Esophagus squamous epithelium (tissue), 5 donors: ENCODE measurements at places on chromosomes 5 and 9.
A peak's percentile ranks its signal among the peaks of the same experiment; 100 is the strongest.

- no peak overlapping the region for H3K4me3 ChIP-seq
- H3K27ac ChIP-seq: no peak overlapping the region
- H3K27me3 ChIP-seq: no peaks in the 10 kb centered on the region
- DNase-seq: no peak
- no peaks in the 10 kb centered on the region for H3K36me3 ChIP-seq
Measured at GRCh38 chr5:103589776-103590175, 27.2 kb upstream of the NUDT12 start.

DNA sequence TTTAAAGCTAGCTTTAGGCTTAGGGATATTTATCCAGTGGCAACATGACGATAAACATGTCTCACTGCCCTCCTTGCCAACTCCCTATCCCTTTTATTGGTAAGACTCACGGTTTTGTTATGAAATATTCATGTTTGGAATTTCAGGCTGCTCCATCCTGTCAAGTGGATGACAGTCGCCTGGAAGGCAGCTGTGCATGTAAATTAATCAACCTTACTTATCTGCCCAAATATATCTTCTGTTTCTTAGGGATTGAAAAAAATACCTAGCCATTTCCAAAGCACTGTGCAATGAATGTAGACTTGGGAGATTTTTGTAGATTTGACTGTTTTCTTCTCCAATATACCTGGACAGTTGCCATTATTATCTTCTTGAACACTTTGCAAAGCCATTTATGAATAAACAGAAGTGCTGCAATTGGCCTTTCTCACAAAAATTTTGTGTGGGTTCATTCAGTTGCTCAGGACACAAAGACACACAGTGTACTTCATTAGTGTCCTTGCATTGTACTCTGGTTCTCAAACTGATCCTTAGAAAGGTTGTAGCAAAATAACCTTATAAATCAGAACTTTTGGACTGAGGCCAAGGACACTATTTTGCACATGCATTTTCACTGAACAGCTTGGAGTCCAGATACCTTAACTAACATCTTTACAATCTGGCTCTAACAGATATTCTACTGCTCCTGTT lies 889.4 kb upstream of the SEMA6A start:
- H3K36me3 ChIP-seq: no peaks in the 10 kb centered on the region
- DNase-seq: no peak
- no peak overlapping the region for H3K27ac ChIP-seq
- H3K4me1 ChIP-seq: no peaks in the 10 kb centered on the region

GRCh38 chr9:22108581-22109370 lies 99.7 kb upstream of the CDKN2B start:
- no peaks in the 10 kb centered on the region for H3K36me3 ChIP-seq
- H3K27me3 ChIP-seq: no peaks in the 10 kb centered on the region
- no peak overlapping the region for H3K27ac ChIP-seq
- no peaks in the 10 kb centered on the region for H3K4me1 ChIP-seq
- no peak for DNase-seq

DNA sequence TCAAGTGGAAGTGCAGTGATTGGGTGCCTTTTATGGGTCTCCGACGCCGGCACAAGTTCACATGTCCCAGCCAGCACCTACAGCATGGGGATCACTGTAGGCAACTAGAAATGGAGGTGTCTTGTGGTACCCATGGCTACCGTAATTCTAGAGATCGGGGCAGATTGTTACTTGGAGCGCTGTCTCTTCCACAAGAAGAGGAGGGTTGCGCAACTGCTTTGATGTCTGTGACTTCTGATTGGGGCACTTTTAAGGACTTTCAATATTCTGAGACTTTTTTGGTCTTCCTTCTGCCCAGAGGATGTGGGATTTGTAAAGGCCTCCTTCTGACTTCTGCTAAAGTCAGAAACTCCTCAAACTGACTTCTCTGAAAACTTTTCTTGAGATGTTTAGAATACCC lies 41.9 kb downstream of the GLRX start:
- DNase-seq: no peak
- H3K27me3 ChIP-seq: no peaks in the 10 kb centered on the region
- H3K36me3 ChIP-seq: no peaks in the 10 kb centered on the region
- peak overlapping the region; percentile 71 for H3K27ac ChIP-seq

- H3K36me3 ChIP-seq: no peaks in the 10 kb centered on the region
- H3K4me1 ChIP-seq: peaks cover 11% of the 10 kb centered on the region
- H3K27ac ChIP-seq: no peak overlapping the region
- no peaks in the 10 kb centered on the region for H3K27me3 ChIP-seq
- H3K4me3 ChIP-seq: no peak overlapping the region
- no peak for DNase-seq
Measured at GRCh38 chr9:76592974-76593347, 134.0 kb downstream of the GCNT1 start.

DNA sequence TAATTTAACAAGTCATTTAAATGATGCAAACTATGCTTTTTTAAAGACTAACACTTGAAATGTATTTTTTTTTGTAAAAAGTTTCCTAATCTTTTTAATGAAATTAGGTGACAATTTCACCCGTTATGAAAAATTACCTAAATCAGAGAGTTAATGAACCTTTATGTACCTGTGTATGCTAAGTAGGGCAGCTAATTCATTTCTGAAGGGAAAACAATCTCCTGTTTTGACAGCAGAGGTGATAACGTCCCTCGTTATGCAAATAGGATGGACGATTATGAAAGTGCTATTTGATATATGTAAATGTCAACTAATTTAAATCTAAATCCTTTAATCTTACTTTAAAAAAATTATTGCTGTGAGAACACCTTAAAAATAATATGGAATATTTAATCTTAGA lies 58.8 kb downstream of the MEF2C start:
- no peak for DNase-seq
- no peaks in the 10 kb centered on the region for H3K27me3 ChIP-seq
- H3K4me3 ChIP-seq: no peak overlapping the region
- peaks cover 9% of the 10 kb centered on the region for H3K4me1 ChIP-seq
- H3K27ac ChIP-seq: no peak overlapping the region

DNA sequence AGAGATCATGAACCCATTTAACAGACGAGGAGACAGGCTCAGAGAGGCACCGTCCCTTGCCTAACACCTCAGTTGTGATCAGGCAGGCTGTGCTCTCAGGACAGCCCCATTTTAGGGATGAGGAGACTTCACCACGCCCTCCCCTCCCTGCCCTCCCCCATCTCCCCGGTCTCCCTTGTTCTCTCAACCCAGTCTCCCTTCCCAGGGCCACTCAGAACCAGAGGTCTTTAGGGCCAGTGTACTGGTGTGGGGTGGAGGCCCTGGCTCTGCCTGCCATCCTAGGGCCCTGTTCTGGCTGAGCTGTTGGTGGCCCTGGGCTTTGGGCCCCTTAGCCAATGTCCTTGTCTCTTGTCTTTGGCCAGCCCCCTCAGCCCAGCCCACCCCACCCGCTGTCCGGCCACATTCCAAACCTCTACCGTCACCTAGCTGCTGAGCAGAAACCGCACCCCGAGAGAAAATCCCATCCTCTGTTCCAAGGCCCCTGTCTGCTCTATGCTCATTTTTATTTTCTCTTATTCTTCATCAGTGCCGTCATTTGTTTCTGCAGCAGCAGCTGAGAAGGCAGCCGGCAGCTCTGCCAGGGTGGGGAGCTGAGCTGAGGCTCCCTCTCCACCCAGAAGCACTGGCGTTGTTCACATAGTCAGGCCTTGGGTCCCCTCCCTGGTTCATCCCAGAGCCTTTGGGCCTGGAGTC lies 33.9 kb downstream of the OLFML2A start:
- peaks cover 9% of the 10 kb centered on the region for H3K4me1 ChIP-seq
- H3K27me3 ChIP-seq: no peaks in the 10 kb centered on the region
- H3K36me3 ChIP-seq: no peaks in the 10 kb centered on the region
- no peak overlapping the region for H3K4me3 ChIP-seq
- DNase-seq: no peak

DNA sequence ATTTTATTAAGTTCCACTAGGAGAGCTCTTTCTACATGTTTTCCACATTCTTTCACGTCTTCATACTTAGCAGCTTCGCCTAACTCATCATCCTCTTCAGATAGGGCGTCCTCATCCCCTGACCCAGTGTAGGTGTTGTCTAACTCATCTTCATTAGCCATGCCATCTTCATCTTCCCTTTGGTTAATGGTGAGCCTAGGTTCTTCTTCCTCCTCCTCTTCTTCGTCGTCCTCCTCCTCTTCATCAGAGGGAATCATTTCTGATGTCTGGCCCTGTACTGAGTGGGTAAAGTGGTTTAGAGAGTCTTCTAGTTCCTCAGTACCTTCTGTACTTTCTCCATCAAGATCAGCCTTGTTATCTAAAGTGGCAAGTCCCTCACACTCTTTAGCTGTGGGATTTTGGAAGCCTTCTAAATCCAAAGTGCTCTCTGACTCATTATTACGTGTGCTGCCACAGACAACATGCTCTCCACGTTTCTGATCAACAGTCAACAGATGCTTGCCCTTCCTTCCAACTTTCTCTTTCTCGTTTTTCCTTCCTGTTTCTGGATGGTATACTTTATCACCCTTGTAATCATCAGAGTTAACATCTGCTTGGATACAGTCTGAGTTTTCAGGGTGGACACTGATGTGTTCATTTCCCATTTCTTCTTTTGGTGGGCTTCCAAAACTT lies 31.1 kb downstream of the TUT7 start:
- no peak for DNase-seq
- peaks cover 22% of the 10 kb centered on the region for H3K36me3 ChIP-seq
- no peak overlapping the region for H3K4me3 ChIP-seq
- H3K27me3 ChIP-seq: no peaks in the 10 kb centered on the region
- peak overlapping the region; percentile 62 for H3K27ac ChIP-seq

- H3K27ac ChIP-seq: no peak overlapping the region
- H3K4me3 ChIP-seq: no peak overlapping the region
- H3K36me3 ChIP-seq: no peaks in the 10 kb centered on the region
- H3K4me1 ChIP-seq: peaks cover 15% of the 10 kb centered on the region
- H3K27me3 ChIP-seq: no peaks in the 10 kb centered on the region
Measured at GRCh38 chr5:164532235-164532900, 1026.9 kb downstream of the MAT2B start.

GRCh38 chr9:83034587-83034986 lies 28.4 kb downstream of the RASEF start:
- H3K4me3 ChIP-seq: no peak overlapping the region
- DNase-seq: no peak
- no peaks in the 10 kb centered on the region for H3K27me3 ChIP-seq
- no peak overlapping the region for H3K27ac ChIP-seq
- peaks cover 26% of the 10 kb centered on the region for H3K4me1 ChIP-seq
